ENCODE measurements at places on chromosomes 4 and X.
A peak's percentile ranks its signal among the peaks of the same experiment; 100 is the strongest.

DNA sequence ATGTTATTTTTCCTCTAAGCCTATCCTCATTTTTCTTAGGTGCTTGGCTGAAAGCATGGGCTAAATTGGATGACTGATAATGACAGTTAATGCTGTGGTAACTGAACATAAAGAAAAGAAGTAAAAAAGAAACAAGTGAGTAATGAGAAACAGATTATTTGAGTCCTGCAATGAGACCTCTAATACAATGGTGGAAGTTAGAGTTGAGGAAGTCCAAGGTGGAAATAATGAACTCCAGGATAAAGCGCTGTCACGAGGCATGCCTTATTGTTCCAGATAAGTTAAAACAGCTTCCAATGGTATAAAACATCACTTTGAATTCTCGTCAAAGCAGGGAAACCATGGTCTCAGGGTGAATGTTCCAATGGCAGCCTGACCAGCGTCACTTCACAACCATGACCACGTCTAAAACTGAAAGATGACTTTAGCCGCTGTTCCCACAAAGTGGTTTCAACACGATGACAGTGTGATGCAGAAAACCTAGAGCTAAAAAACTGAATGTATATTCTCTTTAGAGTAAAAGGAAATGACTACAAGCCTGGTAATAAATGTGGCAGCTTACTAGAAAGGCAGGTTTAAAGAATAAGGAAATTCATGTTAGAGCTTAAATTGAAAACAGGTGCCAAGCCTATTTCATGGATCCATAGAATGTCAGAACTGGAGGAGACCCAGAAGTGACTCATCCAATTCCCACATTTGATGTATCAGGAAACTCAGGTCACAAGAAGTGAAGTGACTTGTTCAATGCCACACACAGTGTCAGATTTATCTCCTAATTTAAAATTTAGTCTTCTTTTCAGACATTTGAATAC lies 202.6 kb upstream of the GYPA start:
- no peak for DNase-seq

DNA sequence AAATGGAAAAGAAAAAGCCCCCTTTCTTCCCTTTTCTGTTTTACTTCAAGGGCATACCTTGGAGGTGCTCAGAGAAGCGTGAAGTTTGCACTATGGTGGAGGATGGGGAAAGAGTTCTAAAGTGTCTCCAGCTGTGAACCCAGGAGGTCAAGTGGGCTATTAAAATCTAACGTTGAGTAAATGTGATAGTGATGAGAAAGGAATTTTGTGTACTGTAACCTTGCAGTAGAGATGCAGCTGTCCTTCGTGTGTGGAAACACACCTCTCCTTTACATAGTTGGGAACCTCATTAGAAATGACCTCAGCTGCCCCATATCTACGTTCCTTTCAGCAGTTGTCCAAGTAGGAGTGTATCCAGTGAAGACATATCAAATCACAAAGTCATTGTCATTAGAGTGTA lies 26.5 kb downstream of the ADH5 start:
- DNase-seq = no peak

GRCh38 chr4:123777373-123777772 lies 380.8 kb downstream of the SPRY1 start:
- DNase-seq = no peak

DNA sequence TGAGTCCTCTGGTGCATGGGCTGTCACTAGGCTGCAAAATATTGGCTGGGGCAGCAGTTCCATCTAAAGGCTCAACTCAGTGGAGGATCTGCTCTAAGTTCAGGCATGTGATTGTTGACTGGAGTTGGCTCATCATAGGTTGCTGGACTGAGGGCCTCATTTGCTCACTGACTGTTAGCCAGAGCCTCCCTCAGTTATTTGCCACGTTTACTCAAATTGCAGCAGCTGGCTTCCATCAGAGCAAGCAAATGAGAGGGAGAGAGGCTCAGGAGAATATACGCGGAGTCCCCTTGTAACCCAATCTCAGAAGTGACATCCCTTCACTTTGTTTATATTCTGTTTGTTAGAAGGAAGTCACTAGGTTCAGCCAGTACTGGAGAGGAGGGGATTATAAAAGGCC lies 54.1 kb downstream of the BMP3 start:
- DNase-seq = no peak

- no peak for DNase-seq
These were observed 20.6 kb upstream of the CLDN24 start for GRCh38 chr4:183342541-183343533.

- DNase-seq = no peak
These were observed 49.0 kb downstream of the SYTL5 start for GRCh38 chrX:38055170-38055847.

- DNase-seq = no peak
These were observed 98.7 kb downstream of the NFKB1 start for GRCh38 chr4:102599886-102600285.

GRCh38 chrX:10906866-10907265 lies 204.3 kb upstream of the HCCS start:
- no peak for DNase-seq

DNA sequence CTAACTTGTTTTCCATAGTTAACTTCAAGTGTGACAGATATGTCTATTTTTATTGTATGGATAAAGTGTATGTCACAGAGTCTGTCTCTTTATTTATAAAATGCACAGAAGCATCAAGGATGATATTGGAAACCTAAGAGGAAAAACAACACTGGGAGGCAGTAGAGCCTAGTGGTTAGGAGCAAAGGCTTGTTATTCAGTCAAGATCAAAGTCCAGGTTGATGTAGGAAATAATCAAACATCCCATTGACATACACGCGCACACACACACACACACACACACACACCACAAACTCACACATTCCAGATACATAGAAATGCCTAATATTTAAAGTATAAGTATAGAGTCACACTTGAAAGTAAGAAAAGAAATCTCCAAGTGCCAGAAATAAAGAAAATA lies 206.8 kb downstream of the CHRDL1 start:
- DNase-seq = no peak

- DNase-seq = no peak
These were observed 49.7 kb upstream of the NAP1L5 start for GRCh38 chr4:88747351-88747750.

DNA sequence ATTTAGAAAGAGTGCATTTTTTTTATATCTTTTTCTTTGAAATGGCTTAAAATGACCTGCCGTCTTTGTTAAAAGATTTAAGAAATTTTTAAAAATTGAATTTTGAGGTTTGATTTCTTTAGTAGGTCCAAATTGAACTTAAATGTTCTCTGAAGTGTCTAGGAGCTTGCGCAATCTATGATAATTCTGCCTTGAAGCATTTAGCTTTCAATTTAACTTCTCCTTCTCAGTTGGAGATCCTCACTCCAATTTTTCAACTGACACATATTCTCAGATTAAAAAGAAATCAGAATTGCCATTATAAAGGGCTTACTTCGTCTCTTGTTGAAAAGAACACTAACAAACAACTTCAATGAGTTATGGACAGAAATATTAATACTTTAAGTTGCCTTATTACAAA lies 273.5 kb downstream of the TMA16 start:
- no peak for DNase-seq

- DNase-seq = peak; percentile 41
These were observed 96.4 kb downstream of the PGRMC2 start for GRCh38 chr4:128191115-128191781.

DNA sequence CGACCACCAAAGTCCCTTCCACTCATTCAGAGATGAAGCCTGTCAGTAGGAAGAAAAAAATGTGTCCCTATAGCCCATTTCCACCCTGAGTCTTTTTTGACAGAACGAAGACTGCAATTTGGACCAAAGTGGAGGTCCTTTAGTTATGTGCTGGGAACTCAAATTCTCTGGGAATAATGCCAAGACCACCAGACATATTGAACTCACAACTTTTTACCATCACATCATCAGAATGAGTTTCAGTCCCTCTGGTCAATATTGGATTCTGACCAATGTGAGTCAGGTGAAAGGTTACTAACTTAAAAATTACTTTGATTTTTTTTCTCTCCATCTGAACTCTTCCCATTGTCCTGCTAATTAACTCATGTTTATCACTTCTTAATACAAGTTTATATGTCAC lies 128.9 kb downstream of the DKK2 start:
- DNase-seq = no peak

DNA sequence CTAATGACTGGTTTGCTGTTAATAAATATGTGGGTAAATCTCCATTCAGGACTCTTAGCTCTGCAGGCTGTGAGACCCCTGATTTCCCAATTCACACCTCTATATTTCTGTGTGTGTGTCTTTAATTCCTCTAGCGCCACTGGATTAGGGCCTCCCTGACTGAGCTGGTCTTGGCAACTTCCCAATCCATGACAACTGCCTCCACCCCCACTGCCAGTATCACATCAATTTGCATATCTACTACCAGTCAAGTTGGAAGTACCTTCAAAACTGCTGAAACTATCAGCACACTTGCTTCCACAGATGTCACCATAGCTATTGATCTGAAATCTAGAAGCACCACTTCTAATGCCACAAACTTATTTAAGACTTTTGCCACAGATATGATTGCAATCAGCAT lies 27.6 kb downstream of the OPRPN start:
- no peak for DNase-seq

DNA sequence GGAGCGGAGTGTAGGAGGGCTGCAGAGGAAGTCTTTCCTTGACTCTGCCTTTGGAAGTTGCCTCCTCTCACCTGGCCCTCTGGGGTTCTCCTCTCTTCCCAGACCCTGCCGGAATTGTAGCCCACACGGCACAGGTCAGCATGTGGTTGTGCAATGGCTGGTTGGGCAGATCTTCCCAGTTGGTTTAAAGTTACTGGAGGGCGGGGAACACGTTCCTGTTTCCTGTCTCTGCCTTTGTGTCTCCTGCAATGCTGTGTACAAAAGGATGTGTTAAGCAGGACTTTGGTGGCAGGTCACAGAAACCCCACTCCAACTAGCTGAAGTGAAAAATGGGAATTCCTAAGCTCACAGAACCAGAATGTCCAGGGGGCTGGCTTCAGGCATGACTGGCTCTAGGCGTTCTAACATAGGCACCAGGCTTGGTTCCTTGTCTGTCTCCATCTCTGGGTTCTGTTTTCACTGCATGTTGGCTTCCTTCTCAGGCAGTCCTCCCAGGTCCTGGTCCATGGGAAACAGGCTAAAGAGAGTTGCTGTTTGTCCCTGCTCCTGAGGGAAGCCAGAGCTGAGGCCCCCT lies 19.9 kb downstream of the SORCS2 start:
- no peak for DNase-seq

- no peak for DNase-seq
These were observed 59.5 kb downstream of the MTM1 start for GRCh38 chrX:150627957-150628356.

GRCh38 chr4:145487631-145488030 lies 6.0 kb downstream of the SMAD1 start:
- DNase-seq = no peak

DNA sequence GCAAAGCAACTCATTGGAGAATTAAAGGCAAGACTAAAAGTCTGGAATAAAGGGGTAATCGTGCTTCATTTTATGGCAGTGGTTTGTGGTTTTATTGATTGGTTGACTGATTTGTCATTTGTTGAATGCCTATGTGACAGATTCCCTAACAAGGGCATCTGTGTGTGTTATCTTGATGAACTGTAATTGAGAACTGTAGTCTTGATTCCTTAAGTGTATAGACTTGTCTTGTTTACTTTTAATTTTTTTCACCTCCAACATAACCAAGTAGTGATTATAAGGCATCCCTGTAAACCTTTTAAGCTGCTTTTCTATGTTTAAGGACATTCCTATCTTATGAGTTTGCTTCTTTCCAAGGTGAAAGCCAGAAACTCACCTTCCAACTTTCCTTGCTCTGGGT lies 216.0 kb upstream of the TAPT1 start:
- no peak for DNase-seq

GRCh38 chr4:87846226-87846625 lies 13.5 kb downstream of the MEPE start:
- no peak for DNase-seq

GRCh38 chr4:66055999-66056398 lies 385.7 kb upstream of the EPHA5 start:
- no peak for DNase-seq

DNA sequence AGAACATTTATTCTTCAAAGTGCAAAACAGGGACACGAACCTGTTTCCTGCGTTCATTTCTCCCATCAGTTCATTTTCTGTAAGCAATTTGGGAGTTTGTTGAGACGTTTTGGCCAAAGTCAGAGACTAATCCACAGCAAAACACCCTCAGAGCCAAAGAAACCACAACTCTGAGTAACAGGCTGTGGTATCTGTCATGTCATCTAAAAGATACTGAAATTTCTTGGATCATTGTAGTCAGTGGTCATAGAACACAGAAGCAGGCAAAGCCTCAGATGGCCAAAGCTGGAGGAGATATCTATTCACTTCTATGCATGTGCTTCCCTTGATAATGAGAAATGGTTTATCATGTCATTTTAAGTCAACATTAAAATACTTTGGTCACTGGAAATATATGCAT lies 485.6 kb upstream of the GALNT7 start:
- DNase-seq = no peak

DNA sequence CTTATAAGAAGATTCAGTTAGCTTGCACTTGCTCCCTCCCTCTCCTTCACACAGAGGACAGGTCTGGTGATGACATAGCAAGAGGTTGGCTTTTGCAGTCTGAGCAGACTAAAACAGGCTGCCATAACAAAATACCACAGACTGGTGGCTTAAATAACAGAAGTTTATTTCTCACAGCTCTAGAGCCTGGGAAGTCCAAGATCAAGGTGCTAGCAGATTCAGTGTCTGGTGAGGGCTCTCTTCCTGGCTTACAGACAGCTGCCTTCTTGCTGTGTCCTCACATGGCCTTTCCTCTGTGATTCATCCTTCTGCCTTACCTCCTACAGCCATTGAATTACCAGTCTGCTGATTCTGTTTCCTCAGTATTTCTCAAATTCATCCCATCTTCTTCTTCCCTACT lies 13.1 kb downstream of the RP2 start:
- no peak for DNase-seq

DNA sequence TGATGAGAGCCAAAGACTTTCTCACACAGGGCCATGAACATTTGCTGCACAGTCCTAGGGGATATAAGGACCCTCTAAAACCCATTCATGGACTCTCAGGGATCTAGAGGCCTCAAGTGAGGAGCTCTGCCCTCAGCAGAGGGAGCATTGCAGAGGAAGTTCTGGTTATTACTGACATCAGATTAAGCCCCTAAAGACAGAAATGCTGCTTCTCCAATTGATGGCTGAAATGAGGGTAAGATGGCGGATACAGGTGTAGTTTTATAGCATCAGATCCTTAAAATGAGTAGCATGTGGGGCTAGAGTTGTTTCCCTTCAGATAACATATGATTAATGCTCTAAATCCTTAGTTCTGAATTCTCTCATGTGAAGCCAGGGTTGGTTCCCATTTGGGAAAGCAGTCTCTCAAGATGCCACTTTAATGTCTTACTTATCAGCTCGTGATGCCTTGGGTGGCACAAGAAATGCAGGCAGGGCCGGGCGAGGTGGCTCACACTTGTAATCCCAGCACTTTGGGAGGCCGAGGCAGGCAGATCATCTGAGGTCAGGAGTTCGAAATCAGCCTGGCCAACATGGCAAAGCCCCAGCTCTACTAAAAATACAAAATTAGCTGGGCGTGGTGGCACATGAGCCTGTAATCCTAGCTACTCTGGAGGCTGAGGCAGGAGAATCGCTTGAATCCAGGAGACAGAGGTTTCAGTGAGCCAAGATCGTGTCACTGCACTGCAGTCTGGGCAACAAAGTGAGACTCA lies 7.9 kb downstream of the RHOH start:
- DNase-seq = no peak

Data from stimulated activated CD8-positive, alpha-beta memory T cell treated with anti-CD3 and anti-CD28 coated beads, Interleukin-7, amount 100 ng/mL, for 1 hour (primary cell).